ENCODE measurements at places on chromosomes 16 and 17. TPM values are rescaled to one million over a fixed set of nuclear protein-coding genes. Genes with fewer than 3 reads are reported as not detected.

OR3A3 gene
- not detected for total RNA-seq

TLCD1 gene
- total RNA-seq = 0.97 TPM

ETV4 gene
- total RNA-seq = not detected

CRYBA1 gene
- total RNA-seq = not detected

RCVRN gene
- 0.11 TPM for total RNA-seq

CMTM1 gene
- 19.0 TPM for total RNA-seq

TNFRSF17 gene
- total RNA-seq = 7.3 TPM

CD68 gene
- 209 TPM for total RNA-seq

CHD3 gene
- 107 TPM for total RNA-seq

ZG16B gene
- 0.79 TPM for total RNA-seq

NOTUM gene
- total RNA-seq = not detected

P2RX1 gene
- total RNA-seq = 26.3 TPM

- H3K27me3 ChIP-seq = no peaks in the 10 kb centered on the region
- no peak overlapping the region for H3K4me3 ChIP-seq
- H3K36me3 ChIP-seq = peaks cover 27% of the 10 kb centered on the region
- DNase-seq = no peak
- H3K4me1 ChIP-seq = peaks cover 4% of the 10 kb centered on the region
Measured at GRCh38 chr16:82157534-82157812, 12.6 kb downstream of the MPHOSPH6 start.

- no peaks in the 10 kb centered on the region for H3K27me3 ChIP-seq
- H3K4me1 ChIP-seq = no peaks in the 10 kb centered on the region
- H3K36me3 ChIP-seq = no peaks in the 10 kb centered on the region
- no peak overlapping the region for H3K4me3 ChIP-seq
- no peak overlapping the region for H3K27ac ChIP-seq
Measured at GRCh38 chr17:65509032-65509431, 52.4 kb downstream of the AXIN2 start.

DNA sequence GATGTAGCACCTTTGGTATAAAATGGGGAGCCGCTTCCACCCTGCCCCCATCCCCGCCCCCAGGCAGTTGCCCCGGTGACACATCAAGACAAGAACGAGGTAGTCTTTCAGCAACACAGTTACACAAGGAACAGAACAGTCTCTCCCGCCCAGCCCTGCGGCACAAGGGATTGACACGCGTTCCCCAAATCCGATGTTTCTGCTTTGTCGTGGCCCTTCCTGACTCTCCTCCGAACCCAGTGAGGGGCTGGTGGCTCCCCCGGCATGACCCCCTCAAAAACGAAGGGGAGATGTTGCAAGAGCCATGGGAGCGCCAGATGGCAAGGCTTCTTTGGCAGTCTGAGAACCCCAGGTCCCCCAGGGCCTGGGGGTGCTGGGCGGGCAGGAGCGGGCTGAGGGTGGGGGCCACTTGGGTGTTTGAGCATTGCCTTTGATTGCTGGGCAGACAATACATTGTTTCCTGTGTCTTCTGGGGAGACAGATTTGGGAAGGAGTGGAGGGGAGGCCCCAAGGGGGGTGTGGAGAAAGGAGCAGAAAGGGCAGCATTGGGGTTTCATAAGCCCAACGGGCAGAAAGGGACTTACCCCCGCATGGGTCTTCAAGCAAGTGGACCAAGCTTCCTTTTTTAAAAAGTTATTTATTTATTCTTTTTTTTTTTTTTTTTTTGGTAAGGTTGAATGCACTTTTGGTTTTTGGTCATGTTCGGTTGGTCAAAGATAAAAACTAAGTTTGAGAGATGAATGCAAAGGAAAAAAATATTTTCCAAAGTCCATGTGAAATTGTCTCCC is 16.6 kb downstream of the COL1A1 start:
- H3K4me1 ChIP-seq = peaks cover 11% of the 10 kb centered on the region
- peaks cover 45% of the 10 kb centered on the region for H3K36me3 ChIP-seq
- no peaks in the 10 kb centered on the region for H3K27me3 ChIP-seq
- no peak overlapping the region for H3K4me3 ChIP-seq
- no peak for DNase-seq

DNA sequence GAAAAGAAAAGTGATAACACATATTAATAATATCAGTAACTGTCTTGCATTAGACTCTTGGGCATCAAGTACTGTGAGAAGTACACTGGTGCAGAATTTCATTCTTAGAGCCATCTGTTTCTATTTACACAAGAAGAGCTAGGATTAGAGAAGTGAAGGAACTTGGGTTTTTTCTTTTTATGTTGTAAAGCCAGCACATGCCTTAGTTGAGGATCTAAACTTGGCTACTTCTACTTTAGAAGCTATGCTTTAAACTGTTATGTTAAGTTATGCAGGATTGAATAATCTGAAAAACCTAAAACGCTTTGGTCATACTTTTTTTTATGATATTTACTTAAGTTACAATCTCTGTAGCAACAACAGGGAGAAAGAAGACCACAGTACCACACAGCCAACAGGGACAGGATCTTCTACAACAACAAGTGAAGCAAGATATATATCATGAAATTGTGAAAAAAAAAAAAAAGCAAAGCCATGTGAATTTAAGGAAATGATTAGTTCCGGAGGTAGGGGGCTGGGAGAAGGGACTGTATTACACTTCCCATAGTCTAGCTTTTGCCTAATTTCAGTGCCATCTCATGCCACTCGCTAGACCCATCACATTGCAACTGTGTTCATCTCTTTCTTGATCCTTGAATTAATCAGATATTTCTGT is 305.1 kb upstream of the GOT2 start:
- no peaks in the 10 kb centered on the region for H3K36me3 ChIP-seq
- no peak overlapping the region for H3K4me3 ChIP-seq
- H3K4me1 ChIP-seq = no peaks in the 10 kb centered on the region
- peak overlapping the region; percentile 55 for H3K27ac ChIP-seq
- DNase-seq = no peak
- no peaks in the 10 kb centered on the region for H3K27me3 ChIP-seq

DNA sequence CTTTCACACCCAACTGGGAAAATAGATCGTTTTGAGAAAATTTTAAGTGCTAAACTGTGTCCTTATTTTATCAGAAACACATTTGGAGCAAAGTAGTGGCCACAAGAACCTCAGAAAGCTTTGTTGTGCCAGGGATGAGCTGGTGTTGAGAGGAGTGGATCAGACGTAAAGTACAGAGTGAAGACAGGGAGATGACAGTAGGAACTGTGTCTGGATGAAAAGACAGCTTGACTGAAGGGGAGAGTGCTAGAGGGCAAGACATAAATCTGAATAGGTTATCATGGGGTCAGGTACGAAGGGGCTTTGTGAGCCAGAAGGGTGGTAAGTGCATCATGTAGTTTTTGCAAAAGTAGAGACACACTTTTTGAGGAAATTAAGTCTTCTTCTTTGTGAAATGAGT is 39.3 kb upstream of the CARMIL2 start:
- no peaks in the 10 kb centered on the region for H3K4me1 ChIP-seq
- no peak for DNase-seq
- no peak overlapping the region for H3K27ac ChIP-seq
- H3K36me3 ChIP-seq = peaks cover 2% of the 10 kb centered on the region

DNA sequence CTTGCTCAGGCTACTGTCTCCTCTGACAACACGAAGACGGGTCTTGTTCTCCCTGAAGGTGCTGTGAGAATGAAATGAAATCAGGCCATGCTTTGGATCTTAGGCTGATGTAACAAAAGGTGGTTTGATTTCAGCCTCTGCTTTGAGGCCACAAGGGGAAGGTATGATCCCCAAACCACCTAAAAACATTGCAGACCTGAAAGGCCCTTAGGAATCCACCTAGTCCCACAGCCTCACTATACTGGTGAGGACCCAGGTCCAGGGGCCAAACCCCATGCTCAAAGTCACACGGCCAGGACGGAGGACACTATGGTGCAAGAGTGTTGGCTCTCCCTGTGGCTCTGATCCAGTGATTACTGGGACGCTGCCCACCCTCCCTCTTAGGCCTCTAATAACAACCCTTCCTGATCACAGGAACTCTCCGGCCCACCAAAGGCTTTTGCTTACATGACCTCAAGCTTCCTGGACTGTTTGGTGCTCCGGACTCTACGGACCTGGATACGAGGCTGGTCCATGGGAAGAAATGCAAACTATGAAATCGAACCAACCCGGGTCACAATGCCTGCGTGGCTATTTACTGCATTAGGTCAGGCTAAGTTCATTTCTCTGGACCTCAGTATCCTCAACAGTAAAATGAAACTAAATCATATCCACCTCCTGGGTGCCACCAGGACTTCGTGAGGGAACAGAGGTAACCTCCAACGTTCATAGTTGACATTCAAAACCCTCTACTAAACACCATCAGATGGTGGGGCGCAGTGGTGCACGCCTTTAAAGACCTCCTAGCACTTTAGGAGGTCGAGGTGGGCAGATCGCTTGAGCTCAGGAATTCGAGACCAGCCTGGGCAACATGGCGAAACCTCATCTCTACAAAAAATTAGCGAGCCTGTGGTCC is 1.5 kb downstream of the TRIM25 start:
- peak overlapping the region; percentile 98 for H3K4me3 ChIP-seq
- no peaks in the 10 kb centered on the region for H3K27me3 ChIP-seq
- H3K36me3 ChIP-seq = peaks cover 8% of the 10 kb centered on the region

DNA sequence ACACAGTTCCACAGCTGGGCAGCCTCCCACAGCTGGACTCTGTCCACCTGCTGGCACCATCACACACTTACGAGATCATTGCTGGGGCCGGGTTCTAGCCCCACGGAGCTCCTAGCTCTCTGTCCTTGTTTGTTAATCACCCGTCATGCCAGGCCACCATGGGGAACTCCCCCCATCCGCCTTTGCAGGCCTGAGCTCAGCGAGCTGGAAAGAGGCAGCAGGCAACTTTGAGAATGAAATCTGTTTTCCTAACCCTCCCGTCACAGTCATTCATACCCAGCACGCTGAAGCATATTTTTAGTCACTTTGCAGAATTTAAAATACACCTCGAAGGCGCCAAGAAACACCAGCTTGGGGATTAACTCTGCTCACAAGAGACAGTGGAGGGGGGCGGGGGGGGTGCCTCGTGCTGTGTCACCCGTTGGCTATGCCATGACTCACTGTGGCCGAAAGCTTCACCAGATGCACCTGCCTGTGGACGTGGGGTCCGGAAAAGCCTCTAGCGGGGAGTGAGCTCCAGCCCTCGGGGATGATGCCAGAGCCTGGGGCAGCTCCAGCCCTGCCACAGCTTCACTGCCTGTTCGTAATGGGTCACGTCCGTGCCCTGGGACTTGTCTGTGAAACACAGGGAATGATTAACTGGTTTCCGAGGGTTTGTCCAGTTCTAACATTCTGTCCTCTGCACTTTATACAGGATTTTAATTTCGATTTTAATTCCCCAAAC is 1.4 kb upstream of the SPNS2 start:
- H3K4me3 ChIP-seq = no peak overlapping the region
- peaks cover 62% of the 10 kb centered on the region for H3K4me1 ChIP-seq
- no peak overlapping the region for H3K27ac ChIP-seq
- no peak for DNase-seq
- peaks cover 21% of the 10 kb centered on the region for H3K27me3 ChIP-seq

GRCh38 chr16:17215306-17215705 is 255.5 kb downstream of the XYLT1 start:
- no peak overlapping the region for H3K4me3 ChIP-seq
- H3K4me1 ChIP-seq = no peaks in the 10 kb centered on the region
- no peaks in the 10 kb centered on the region for H3K27me3 ChIP-seq
- no peak overlapping the region for H3K27ac ChIP-seq
- no peak for DNase-seq

DNA sequence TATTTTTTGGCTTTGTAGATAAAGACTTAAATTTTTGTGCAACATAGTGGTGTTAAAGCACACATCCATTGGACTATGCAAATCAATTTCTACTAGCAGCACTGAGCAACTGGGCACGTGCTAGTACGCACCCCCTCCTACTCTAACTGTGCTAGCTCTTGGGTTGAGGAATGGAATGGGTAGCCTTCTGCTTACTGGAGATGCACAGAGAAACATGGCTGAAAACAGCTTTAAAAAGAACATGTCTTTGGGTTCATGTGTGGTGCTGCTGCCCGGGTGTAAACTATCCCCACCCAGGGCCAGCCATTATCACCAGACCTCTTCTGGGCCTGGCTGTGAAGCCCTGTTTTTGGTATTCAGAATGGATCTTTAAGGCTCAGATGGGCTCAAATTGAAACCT is 7.3 kb downstream of the ESRP2 start:
- no peaks in the 10 kb centered on the region for H3K27me3 ChIP-seq
- H3K4me3 ChIP-seq = no peak overlapping the region
- H3K27ac ChIP-seq = no peak overlapping the region
- H3K36me3 ChIP-seq = peaks cover 10% of the 10 kb centered on the region
- DNase-seq = no peak
- H3K4me1 ChIP-seq = peaks cover 10% of the 10 kb centered on the region

GRCh38 chr17:48368352-48368908 is 61.6 kb downstream of the SKAP1 start:
- peaks cover 31% of the 10 kb centered on the region for H3K27me3 ChIP-seq
- no peaks in the 10 kb centered on the region for H3K36me3 ChIP-seq
- no peak for DNase-seq
- no peak overlapping the region for H3K4me3 ChIP-seq

DNA sequence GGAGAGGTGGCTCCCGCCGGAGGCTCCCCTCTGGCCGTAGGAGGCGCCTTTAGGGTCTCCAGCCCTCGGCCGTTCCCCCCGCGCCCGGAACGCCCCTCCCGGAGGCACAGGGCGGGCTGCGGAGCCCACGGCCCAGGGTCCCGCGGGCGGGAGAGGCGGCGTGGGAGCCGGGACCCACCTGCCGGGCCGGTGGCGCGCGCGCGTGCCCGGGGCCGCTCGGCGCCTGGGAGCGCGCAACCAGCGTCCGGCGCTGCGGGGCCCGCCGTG is at the start of gene MIF4GD:
Gene MIF4GD (minus strand): TSS at position 266 of the 267 bp plus-strand sequence. CDS start 1,036 bp downstream, outside the sequence.
- H3K4me3 ChIP-seq = peak within 1 kb of the TSS; percentile 90
- peaks cover 45% of the 10 kb centered on the region for H3K36me3 ChIP-seq
- no peaks in the 10 kb centered on the region for H3K27me3 ChIP-seq

GRCh38 chr16:9614389-9614788 is 522.9 kb downstream of the HAPSTR1 start:
- H3K27ac ChIP-seq = no peak overlapping the region
- DNase-seq = no peak
- H3K4me1 ChIP-seq = no peaks in the 10 kb centered on the region
- H3K36me3 ChIP-seq = no peaks in the 10 kb centered on the region
- H3K27me3 ChIP-seq = no peaks in the 10 kb centered on the region

DNA sequence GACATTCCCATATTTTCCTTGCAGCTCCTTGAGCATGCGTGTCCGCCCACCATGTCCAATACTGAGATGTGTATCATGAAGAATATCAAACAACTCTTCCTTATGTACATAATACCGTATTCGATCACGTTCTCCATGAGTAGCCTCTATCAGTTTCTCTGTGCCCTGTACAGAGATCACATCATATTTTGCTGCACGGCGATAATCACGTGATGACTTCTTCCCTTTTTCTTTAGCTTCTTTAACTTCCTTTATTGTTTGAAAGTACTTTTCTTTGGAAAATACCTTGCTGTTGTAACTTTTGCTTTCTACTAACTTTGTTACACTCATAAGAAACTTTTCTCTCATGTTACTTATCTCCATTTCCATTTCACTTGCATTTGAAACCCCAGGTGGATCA is 6.6 kb downstream of the KRABD2 start:
- no peaks in the 10 kb centered on the region for H3K27me3 ChIP-seq
- H3K4me3 ChIP-seq = no peak overlapping the region
- peaks cover 23% of the 10 kb centered on the region for H3K4me1 ChIP-seq
- no peak overlapping the region for H3K27ac ChIP-seq
- H3K36me3 ChIP-seq = no peaks in the 10 kb centered on the region

Data from spleen (tissue), 13 donors.